DMS79 treated with DMSO at 0.1 percent for 48 hours (cell line): ENCODE measurements at places on chromosomes 2 and 18.

- no peak for DNase-seq
These were observed 53.9 kb upstream of the ACVR1 start for GRCh38 chr2:157929871-157930667.

DNA sequence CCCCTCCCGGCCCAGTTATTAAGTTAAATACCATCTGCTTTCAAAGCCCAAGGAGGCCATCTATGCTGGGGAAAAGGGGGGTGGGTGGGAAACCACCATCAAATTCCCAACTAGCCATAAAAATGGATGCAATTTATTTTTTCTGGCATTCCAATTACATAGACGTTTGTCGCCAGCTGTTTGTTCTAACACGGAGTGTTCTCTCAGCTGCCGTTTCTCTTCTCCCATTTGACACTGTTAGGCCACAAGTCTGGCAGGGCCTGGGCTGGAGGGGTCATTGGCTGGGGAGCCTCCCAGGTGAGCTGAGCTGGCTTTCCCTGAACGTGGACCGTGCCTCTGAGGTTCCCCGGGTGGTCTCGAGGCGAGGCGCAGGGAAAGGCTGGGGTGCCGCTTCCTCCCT, 16.6 kb downstream of the ATOH8 start:
- DNase-seq = no peak

- DNase-seq = no peak
These were observed 100.4 kb upstream of the ZBTB14 start for GRCh38 chr18:5395860-5396448.

DNA sequence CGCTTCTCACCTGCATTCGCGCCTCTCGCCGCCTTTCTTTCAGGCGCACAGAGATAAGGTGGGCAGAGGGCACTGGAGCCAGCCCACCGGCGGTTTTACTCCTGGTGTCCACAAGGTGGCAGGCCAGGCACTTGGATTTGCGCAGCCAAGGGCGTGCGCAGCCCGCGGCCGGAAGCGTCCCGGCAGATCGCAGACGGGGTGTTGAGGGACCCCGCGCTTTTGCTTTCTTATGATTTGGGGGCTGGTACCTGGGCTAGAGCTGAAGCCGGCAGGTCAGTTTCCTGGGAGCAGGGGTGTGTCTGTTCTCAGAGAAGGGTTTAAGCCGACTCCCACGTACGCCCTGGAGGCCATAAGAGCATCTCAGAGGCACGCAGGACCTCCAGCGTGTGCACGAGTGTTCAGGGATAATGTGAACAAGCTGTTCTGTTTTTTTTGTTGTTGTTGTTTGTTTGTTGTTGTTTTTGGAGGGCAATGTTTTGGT, 305.6 kb upstream of the CXCR4 start:
- peak; percentile 88 for DNase-seq

DNA sequence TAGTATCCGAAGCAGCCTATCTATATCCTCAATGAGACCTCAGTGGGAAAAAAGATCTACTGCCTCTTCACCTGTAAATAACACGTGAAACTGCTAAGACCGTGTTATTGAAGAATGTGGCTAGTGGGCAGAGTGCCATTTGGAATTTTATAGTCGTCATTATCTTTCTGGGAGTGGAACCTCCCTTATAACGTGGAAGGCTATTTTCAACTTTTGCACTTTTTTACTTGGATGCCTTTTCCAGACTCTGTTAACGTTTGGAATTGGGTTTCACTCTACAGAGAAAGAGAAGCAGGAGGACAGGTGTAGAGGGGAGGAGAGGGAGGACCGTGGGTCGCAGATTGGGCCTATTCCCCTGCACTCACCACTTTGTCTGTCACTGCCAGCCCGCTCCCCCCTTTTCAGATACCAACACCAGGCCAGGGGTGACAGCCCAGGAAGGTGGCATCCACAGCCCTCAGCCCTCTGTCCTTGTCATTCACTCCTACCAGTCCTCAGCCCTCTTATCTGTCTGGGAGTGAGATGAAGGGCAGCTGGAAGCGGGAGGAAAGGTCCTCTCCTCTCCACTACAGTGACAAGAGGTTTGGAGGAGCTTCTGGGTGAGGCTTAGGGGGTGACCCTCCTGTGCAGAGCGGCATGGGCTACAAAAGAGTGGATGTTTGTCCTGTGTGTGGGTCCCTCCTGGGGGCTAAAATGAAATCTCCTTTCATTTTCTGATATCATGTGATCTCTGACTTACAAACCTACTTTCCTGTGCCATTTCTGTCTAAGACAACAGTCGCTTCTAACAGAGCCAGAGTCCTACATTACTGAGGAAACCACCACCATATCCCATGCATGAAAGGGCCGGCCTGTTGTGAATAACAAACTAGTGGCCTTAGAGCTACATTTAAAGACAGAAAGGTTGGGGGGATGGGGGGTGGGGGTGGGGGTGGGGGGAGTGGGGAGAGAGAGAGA, 23.9 kb upstream of the CEP68 start:
- DNase-seq = peak; percentile 40

- no peak for DNase-seq
These were observed 316.0 kb downstream of the KIAA1328 start for GRCh38 chr18:37144921-37145320.

DNA sequence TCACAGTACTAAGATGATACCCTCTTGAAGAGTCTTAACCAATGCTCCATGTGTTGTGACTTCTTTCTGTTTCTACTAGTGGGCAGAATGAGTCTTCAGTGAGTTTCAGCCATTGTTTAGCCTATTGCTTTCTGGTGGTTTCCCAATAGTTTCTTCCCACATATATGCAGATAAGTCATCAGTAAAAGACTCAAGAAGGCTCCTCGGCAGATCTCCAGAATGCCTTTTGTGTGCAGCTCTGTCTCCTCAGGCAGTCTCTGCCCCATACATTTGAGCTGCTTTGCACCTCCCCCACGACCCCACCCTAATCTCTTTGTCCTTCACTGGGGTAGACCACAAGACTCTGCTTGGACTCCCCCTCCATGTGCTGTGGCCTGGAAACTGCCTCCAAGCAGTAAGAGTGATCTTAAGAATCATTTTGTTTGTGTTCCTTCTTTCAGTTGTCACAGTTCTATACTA, 71.6 kb upstream of the CHRNA1 start:
- DNase-seq = no peak

DNA sequence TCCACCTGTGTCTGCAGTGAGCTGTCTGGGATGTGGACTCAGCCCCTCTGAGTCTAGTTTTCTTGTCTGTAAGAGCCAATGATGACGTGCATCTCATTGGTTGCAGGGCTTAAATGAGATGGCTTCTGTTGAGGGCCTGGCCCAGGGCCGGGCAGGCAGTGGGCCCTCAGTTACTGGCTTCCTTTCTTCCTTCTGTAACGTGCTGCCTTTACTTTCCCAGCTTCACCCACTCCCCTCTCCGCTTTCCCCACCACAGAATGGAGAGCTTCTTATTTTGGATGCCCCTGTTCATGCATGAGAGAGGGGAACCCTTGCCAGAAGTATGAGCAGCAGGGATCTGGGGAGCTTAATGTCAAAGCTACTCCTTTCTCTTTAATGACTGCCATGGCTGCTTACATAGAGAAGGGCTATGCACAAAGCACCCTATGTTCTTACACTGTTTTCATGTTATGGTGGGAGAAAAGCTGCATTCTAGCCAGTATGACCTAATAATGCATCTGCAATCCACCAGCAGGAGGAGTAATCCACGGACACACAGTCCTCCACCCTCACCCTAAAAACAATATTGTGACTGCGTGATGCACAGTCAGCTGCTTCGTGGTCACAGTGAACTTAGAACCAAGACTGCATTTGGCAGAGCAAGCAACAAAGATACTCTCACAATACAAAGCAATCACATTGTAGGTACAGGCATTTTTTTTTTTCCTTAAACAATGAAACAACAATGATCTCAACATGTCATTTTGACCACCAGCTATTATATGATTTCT, 37.2 kb downstream of the CREG2 start:
- no peak for DNase-seq

GRCh38 chr2:109372614-109373013, 241.2 kb downstream of the SEPTIN10 start:
- no peak for DNase-seq

DNA sequence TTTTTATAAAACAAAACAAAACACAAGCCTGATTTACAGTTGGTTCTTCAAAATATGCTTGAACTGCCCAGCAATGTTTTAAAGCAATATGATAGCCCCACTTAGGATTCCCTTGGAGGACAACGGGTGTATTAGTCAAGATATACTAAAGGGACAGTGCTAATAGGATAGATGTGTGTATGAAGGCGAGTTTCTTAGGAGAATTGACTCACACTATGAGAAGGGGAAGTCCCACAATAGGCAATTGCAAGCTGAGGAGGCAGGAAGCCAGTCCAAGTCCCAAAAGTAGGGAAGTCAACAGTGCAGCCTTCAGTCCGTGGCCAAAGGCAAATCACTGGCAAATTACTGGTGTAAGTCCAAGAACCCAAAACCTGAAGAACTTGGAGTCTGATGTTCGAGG, 167.9 kb downstream of the CBLN2 start:
- no peak for DNase-seq

DNA sequence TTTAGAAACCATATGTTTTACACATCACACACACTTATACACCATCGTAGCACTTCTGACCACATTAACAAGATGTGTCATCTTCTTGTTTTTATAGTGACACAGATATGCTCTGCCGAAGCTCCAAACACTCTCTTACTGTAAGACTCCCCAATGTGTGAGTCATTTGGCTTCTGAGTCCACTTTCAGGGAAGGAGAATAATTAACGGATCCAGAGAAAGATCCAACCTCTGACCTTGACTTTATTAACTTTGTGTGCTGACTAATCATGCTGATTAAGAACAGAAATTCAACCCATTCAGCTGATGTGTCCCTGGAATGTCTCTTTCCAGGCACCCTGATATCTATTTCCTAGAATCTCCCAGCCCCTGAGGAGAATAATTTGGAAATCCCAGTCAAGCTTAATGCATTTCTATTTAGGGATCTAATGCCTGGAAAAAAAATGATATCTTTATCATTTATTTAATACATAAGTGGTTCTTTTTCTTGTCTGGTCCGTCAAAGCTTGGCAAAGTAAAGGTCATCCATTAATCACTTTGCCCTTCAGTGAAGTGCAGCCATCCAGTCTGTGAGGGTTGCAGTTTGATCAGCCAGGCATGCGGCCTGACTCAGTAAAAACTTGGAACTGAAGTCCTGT, 615.8 kb upstream of the SYT4 start:
- no peak for DNase-seq

DNA sequence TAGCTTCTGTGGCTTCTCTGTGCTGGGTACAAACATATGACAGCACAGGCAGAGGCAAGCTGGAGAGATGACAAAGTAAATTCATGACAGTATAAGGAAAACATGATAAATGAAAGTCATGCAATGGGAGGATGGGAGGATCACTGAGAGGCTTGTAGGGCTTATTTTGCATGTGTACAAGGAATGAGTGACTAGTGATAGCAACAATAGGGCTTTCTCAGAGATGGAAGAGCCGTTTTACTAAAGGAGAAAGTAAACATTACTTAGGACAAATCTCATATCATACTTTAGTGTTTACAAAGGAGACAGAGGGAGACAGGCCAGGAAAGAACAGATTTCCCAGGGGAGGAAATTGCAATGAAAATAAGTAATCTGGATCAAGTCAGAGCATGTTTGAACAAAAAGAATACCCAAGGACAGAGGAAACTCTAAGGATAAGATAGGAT, 82.5 kb upstream of the RBMS1 start:
- DNase-seq = no peak

DNA sequence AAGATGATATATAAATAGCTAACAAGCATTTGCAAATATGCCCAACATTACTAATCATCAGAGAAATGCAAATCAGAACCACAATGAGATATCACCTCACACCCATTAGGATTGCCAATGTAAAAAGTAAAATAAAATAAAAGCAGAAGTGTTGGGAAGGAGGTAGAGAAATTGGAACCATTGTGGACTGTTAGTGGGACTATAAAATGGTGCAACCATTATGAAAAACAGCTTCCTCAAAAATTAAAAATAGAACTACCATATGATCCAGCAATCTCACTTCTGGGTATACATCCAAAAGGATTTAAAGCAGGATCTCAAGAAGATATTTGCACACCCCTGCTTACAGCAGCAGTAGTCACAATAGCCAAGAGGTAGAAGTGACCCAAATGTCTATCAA, 99.8 kb upstream of the DAPL1 start:
- DNase-seq = no peak

GRCh38 chr2:190303647-190304046, 16.0 kb downstream of the HIBCH start:
- no peak for DNase-seq

- no peak for DNase-seq
These were observed 12.4 kb downstream of the UGGT1 start for GRCh38 chr2:128103407-128103806.

DNA sequence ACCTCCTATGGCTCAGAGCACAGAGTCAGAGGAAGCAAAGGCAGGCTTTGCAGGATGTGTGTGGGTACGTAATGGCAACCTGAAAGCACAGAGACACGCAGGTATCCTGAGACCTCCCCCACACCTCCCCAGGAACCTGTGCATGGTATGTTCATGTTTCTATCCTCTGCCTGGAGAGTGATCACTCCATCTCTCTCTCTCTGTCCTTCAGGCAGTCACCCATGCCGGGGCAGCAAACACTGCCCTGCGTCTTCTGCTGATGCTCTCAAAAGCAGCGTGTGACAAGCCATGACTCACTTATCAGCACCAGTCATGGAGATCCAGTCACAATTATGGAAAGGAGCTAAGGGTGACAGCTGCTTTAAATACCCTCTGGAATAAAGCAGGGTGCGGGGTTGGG, 52.7 kb downstream of the PDCL3 start:
- no peak for DNase-seq

- DNase-seq = no peak
These were observed 20.2 kb upstream of the MAPRE3 start for GRCh38 chr2:26950246-26950645.

DNA sequence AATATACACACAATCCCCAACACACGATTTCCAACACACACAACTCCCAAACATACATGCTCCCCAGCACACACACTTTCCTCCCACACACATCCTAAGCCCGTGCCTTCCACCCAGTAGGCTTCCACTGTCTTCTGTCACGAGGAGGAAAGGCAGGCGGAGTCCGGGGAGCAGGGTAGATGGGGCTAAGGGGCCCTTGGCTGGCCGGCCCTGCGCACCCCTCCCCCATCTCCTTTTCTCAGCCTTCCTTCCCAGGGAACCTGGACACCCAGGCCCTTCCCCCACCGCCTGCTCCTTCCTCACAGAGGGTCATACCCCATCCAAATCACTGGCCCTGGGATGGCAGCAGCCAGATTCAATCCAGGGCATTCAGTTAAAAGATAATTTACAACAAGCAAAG, 3.4 kb upstream of the PDCD1 start:
- DNase-seq = no peak

- no peak for DNase-seq
These were observed 26.7 kb downstream of the ZEB2 start for GRCh38 chr2:144493027-144493809.

DNA sequence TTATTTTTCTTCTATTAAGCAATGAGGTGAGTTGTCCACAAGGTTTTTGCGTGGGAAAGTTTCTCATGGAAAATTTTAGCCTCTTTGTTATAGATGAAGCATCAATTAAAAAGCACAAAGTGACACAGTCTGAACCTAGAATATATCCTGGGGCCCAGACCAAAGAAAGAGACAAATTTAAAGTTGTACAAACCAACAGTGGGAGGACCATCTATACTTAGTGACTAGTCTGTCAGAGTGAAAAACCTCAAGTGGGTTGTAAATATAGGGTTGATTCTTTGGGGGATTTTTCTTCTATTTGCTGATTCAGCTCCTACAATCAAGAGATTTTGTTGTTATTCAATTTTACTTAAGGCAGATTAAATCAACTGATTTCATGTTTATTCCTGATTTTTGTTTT, 256.2 kb downstream of the SATB2 start:
- DNase-seq = no peak
